ENCODE measurements at places on chromosomes 1 and 21. TPM values are rescaled to one million over a fixed set of nuclear protein-coding genes. Genes with fewer than 3 reads are reported as not detected.

- no peak for DNase-seq
- H3K36me3 ChIP-seq, result peaks cover 55% of the 10 kb centered on the region
- H3K4me1 ChIP-seq, result no peaks in the 10 kb centered on the region
- H3K4me3 ChIP-seq, result no peak overlapping the region
These were observed 20.8 kb downstream of the PRCC start for GRCh38 chr1:156788136-156788535.

- no peak overlapping the region for H3K27ac ChIP-seq
- DNase-seq, result no peak
- no peaks in the 10 kb centered on the region for H3K27me3 ChIP-seq
- H3K4me3 ChIP-seq, result no peak overlapping the region
- H3K36me3 ChIP-seq, result no peaks in the 10 kb centered on the region
These were observed 519.8 kb downstream of the COL11A1 start for GRCh38 chr1:102588536-102588935.

- no peak for DNase-seq
- H3K27me3 ChIP-seq, result no peaks in the 10 kb centered on the region
- peak overlapping the region; percentile 87 for H3K27ac ChIP-seq
- no peak overlapping the region for H3K4me3 ChIP-seq
- no peaks in the 10 kb centered on the region for H3K36me3 ChIP-seq
- peaks cover 54% of the 10 kb centered on the region for H3K4me1 ChIP-seq
These were observed 20.0 kb upstream of the MAPKAPK2 start for GRCh38 chr1:206664740-206665139.

DNA sequence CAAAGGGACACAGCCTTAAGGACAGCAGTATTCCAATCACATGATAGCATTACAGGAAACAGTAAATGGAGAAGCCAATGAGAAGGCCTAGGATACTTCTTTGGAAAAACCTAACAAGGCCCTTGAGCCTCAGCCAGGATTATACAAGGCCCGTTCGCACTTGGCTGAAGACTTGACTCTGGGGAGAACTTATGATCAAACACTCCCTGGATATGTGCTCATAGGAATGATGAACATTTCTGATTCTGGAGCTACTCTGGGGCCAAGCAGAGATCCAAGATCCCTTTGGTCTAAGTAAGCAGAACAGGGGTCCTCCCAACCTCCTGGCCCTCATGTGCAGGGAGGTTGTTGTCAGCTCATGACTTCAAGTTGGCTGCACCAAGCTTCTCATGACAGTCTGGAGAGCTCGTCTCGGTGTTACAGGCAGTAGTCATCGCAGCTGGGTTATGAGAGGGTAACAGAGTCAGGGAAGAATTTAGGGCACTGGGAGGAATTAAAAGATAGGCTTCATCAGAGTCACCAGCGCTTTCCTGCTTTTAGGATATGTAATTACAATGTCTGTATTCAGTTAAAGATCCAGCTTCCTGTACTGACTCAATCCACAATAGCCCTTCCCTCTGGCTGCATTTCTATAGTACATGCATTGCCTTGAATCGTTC is 92.5 kb upstream of the IRF2BP2 start:
- no peaks in the 10 kb centered on the region for H3K27me3 ChIP-seq
- H3K4me1 ChIP-seq, result peaks cover 15% of the 10 kb centered on the region
- no peak overlapping the region for H3K4me3 ChIP-seq

DNA sequence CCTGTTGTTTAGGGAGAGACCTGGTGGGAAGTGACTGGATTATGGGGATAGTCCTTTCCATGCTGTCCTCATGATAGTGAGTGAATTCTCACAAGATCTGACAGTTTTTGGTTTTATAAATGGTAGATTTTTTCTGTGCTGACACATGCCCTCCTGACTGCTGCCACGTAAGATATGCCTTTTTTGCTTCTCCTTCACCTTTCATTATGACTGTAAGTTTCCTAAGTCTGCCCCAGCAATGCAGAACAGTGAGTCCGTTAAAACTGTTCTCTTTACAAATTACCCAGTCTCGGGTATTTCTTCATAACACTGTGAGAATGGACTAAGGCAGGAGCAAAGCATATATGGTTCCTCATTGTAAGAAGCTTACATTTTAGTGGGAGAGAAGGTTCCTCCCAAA is 1727.2 kb downstream of the NCAM2 start:
- H3K36me3 ChIP-seq, result no peaks in the 10 kb centered on the region
- no peak for DNase-seq
- no peaks in the 10 kb centered on the region for H3K27me3 ChIP-seq

- no peaks in the 10 kb centered on the region for H3K27me3 ChIP-seq
- no peaks in the 10 kb centered on the region for H3K36me3 ChIP-seq
- no peak overlapping the region for H3K4me3 ChIP-seq
These were observed 69.8 kb upstream of the HSPA13 start for GRCh38 chr21:14452727-14453241.

The HMCN1 gene
- 28.5 TPM for total RNA-seq

The OR2T8 gene
- not detected for total RNA-seq

All from cardiac muscle cell (in vitro differentiated cells and primary cell).